Stimulated activated effector memory CD8-positive, alpha-beta T cell treated with anti-CD3 and anti-CD28 coated beads, Interleukin-12 subunit alpha, Interleukin-12 subunit beta, amount 100 ng/mL, for 72 hours (primary cell): ENCODE measurements at places on chromosomes 12 and 14.

- no peak for DNase-seq
These were observed 318.2 kb downstream of the BCL11B start for GRCh38 chr14:98953551-98954348.

DNA sequence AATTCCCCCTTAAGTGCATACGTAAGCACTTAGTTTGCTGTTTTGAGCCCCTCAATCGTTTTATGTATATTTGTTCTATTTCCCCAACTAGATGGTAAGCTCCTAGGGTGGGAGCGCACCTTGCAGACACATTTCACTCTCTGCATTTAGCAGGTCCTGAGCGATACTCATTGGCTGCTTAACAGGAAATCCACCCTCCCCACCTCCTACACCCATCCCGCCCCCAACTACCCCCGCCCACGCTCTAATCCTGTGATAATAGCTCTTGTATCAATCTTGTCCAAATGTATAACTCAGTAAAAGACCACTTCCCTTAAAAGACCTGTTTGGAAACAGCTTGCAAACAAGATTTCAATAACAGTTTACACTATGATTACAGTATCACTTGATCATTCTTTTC lies 8.1 kb downstream of the LPAR5 start:
- DNase-seq, result no peak

DNA sequence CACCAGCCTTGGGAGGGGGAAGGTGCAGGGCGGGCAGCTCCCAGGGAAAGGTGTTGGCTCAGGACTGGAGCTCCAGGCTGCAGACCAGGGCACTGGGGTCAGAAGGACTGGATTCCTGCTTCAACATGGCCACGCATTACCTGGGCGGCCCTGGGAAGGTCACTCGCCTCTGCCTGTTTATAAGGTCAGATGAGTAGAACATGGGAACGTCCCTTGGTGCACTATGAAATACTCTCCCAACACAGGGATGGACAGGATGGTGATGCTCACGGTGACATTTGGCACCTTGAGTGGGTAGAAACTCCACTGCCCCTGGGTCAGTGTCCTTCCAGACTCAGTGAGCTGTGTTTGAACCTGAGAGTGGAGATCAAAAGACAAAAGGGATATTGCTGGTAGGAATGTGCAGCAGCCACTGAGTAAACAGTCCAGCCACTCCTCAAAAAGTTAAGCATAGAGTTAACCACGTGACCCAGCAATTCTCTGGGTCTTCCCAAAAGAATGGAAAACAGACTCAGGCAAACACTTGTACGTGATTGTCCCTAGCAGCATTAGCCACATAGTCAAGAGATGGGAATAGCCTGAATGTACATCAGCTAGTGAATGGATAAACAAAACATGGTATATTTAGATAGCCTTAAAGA lies 9.1 kb upstream of the BDKRB2 start:
- no peak for DNase-seq

DNA sequence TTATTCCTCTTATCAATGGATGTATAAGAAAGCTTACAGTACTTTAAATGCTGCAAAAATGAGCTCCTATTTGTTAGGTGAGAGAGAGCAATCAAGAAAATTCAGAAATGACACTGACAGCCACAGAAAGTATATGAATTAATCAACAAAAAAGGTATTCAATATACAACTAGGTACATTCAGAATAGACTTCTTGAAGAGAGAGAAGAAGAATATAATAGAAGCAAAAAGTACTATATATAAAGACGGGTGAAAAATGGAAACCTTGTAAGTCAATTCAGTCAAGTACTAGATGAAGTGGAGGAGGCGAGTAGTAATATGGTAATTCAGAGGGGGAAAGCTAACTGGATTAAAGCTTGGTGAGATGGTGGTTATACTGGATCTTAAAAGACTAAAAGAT lies 74.3 kb downstream of the HEATR5A start:
- no peak for DNase-seq

GRCh38 chr12:53696285-53696654 lies 20.4 kb upstream of the ATP5MC2 start:
- DNase-seq, result no peak

DNA sequence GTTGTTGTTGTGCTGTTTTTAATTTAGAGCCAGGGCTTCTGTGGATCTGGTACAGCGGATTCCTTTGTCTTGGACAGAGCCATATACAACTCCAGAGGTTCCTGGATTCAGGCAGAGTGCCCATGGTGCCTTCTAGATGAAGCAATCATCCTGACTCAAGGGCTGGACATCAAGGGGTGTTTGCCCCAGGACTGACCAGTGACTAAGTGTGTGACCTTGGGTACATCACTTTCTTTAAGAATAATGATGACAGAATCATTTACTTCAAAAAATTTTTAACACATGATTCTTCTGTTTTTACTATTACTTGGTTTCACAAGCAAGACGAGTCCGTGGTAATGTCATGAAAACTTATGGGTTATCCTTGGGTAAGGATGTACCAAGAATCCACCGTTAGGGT lies 397.3 kb downstream of the ZFP36L1 start:
- no peak for DNase-seq

DNA sequence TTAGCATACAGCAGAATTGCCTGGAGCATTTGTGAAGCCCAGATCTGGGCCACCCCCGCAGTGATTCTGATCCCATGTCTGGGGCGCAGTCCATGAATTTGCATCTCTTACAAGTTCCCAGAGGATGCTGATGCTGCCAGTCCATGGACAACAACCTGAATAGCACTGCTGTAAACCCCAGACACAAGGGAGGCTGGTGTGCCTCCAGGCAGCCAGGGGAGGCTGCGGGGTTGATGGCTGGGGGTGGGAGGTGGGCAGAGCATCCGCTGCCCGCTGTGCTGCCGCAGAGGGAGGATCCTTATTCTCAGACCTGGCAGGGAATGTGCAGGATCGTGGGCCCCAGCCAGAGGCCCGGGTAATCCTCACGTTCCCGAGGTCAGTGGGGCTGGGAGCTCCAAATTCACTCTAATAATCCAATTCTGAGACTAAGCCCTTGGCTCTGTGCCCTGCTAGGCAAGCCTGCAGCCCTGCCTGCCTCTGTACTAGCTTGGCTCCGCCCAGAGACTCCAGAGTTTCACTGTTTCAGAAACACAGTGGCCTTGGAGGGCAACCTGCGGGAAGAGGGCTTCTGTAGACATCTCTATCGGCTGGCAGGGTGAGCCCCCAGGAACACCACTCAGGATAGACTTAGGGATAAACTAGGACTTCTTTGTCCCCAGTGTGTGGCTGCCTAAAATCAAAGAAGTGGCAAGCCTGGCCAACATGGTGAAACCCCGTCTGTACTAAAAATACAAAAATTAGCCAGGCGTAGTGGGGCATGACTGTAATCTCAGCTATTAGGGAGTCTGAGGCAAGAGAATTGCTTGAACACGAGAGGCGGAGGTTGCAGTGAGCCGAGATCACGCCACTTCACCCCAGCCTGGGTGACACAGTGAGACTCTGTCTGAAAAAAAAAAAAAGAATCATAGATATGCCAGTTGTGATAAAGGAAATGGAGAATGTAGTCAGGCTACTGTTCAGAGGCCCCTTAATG lies 17.8 kb upstream of the MLEC start:
- DNase-seq, result no peak

DNA sequence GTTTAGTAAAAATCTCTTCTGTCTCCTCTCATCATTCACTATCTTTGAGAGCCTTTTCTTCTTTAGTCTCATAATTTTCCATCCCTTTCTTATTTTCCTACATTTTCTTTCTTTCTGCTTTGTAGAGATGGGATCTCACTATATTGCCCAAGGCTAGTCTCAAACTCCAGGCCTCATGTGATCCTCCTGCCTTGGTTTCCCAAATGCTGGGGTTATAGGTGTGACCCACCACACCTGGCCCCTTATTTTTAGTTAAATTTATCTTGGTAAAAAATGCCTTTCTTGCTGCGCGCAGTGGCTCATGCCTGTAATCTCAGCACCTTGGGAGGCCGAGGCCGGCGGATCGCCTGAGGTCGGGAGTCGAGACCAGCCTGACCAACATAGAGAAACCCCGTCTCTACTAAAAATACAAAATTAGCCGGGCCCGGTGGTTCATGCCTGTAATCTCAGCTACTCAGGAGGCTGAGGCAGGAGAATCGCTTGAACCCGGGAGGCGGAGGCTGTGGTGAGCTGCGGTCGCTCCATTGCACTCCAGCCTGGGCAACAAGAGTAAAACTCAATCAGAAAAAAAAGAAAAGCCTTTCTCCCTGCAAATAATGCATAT lies 996 bp downstream of the SLC2A3 start:
- no peak for DNase-seq
